DMS79 (cell line): ENCODE measurements at places on chromosomes 1 and 21.
A peak's percentile ranks its signal among the peaks of the same experiment; 100 is the strongest.

DNA sequence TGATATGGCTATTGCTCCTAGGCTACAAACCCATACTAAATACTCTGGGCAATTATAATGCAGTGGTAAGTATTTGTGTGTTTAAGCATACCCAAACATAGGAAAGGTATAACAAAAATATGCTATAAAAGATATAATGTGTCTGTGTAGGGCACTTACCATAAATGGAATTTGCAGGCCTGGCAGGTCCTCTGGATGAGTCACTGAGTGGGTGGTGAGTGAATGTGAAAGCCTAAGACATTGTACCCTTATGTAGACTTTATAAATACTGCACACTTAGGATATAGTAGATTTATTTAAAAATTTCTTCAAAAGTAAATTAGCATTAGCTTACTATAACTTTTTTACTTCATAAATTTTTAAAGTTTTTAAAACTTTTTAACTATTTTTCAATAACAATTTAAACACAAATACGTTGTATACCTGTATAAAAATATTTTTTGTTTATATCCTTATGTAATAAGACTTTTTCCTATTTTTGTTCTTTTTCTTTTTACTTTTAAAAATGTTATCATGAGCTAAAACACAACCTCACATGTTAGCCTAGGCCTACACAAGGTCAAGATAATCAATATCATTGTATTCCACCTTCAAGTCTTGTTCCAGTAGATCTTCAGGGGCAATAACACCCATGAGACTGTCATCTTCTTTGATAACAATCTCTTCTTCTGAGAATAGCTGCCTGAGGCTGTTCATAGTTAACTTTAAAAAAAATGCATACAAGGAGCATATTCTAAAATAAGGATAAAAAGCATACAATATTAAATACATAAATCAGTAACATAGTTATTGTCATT, 306.3 kb upstream of the RGS18 start:
- DNase-seq = no peak

DNA sequence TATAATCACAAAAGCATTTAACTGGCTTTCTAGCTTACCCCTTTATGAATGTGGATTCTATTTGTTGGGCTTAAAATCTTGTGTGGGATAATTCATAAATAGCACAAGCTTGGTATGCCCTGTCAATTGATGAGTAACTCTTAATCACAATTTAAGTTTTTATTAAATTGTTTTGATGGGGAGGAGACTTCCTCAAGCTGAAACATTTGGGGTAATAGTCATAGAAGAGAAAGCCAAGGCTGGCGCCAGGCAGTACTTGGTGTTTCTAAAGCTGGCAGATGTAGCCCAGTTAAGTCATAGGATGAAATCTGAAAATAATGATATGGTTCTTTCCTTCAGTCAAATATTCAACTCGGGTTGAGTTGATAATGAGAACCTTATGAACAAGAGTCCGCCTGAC, 167.2 kb downstream of the FMN2 start:
- DNase-seq = no peak

DNA sequence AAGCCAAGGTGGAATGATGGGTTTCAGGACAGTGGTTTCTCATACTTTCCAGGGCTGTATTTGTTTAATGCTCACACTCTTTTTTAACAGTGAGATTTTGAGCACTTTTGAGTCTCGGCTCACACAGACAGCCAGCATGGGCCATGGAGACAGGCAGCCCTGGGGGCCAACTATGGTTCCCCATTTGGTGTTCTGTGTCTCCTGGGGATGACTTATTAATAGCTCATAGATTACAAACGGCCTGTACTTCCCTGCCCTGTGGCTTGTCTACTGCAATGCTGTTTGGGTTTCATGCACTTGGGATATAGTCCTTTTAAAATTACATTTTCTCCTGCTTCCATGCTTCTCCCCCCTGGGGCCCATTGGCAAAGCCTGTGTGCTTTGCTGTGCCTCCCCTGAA, 178.3 kb downstream of the KCNJ6 start:
- DNase-seq = no peak

GRCh38 chr1:225427235-225428067, at the start of gene LBR:
LBR (minus strand) TSS chr1:225428038; CDS start chr1:225424075, 3,963 bp downstream.
- peak; percentile 72 for DNase-seq

DNA sequence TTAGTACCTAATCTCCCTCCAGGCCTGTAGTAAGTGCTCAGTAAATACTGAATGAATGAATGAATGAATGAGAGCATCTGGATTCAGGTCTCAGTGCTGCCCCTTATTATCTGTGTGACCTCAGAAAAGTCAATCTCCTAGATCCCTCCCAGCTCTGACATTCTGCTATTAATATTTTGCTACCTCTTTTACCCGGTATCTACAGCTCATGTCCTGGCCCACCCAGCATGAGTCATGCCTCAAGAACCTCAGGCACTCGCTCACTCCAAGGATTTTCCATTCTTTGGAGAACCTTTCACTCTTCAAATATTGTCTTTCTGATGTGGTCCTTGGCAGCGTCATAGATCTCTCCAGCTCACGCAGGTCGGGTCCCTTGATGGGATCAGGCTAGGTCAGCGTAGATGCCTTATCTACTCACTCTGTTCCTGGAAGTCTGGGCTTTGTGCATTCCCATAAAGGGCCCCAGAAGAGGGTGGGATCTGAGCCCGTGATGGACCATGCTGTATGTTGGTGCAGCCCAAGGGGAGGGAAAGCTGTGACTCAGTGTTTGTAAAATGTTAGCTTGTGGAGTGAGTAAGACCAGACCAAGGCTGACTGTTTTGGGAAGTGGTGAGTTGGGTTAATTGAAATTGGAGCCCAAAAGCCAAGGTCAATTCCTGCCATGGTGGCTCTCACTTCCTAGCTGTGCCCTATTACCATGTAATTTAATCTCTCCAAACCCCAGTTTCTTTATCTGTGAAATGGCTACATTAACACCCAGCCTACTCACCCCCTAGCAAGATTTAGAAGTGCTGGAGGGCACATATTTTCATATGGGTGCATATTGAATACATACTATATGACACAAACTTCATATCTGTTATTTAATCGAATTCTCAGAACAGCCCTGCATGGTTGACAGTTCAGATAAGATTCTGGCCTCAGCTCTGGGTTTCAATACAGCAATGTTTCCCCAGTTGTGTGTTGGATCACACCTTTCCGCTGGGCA, 214.1 kb upstream of the USP24 start:
- no peak for DNase-seq

DNA sequence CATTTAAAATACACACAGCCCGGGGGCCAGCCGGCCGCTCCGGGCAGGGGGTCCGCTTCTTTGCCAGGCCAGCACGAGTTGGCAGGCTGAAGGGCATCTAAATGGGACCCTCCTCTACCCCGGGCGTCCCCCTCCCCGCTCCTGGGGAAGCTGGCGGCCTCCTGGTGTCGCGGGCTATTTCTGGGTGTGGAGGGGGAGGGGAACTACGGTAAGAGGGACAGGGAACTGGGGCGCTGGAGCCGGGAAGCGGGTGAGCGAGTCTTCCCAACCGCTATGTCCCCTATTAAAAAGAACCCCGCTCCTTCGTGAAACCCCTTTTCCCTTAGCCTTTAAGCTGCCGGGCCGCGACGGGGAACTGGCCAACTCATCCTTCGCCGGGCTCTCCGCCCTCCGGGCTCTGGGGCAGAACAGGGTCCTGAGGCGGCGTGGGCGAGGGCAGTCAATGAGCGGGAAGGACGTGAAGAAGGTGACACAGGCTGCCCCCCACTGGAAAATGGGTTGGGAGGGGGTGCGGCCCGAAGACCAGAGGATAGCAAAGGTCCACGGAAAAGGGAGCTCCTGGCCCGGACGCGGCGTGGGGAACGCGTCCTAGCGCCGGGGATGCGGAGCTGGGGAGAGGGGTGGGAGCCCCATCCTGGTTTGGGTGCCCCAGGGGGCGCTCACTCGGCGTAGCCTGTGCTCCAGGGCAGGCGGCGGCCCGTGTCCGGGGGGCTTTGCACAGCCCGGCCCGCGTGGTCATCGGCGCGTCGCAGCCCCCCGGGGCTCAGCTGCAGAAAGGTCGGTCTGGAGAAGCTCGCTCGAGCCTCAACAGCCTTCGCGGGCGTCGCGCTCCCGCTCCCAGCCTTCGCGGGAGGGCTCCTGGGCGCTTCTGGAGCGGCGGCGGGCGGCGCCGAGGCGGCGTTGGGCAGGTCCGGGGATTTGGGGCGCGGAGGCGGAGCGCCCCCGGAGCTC, 544 bp downstream of the PPM1J start:
- DNase-seq = no peak

GRCh38 chr1:2979191-2980072, 41.8 kb upstream of the ACTRT2 start:
- peak; percentile 73 for DNase-seq

- DNase-seq = no peak
Observed at GRCh38 chr1:89703469-89703868, 70.5 kb downstream of the LRRC8C start.
